ENCODE measurements at places on chromosomes 12 and 14.

GRCh38 chr12:122872815-122873361, 23.0 kb downstream of the VPS37B start:
- no peak for DNase-seq

- DNase-seq: no peak
Measured at GRCh38 chr14:95098984-95099599, 58.2 kb downstream of the DICER1 start.

GRCh38 chr12:25889185-25889584, 69.3 kb upstream of the RASSF8 start:
- DNase-seq: no peak

DNA sequence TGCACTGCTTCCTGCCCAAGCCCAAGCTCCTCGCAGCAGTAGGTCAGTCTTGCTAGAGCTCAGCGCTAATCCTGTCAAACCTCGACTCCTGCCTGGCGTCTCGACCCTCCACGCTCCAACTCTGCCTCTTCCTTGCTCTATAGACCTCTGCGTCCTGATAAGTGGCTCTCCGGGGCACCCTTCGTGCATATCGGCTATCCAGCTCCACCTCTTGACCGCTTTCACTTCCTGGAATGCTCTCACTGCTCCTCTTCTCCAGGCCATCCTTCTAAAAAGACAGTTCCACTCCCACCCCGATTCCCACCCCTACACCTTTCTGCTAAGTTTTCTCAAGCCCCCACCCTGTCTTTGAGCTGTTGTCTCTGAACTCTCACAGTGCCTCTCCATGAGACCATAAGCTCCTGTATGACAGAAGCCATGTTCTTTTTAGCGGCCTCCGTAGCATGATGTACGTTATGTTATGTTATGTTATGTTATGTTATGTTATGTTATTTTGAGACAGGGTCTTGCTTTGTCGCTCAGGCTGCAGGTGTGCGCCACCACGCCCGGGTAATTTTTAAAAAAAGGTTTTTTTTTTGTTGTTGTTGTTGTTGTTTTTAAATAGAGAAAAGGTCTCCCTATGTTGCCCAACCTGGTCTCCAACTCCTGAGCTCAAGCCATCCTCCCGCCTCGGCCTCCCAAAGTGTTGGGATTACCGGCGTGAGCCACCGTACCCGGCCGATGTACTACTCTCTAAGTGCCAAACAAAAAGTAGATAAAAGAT, 601 bp downstream of the COX14 start:
- no peak for DNase-seq

DNA sequence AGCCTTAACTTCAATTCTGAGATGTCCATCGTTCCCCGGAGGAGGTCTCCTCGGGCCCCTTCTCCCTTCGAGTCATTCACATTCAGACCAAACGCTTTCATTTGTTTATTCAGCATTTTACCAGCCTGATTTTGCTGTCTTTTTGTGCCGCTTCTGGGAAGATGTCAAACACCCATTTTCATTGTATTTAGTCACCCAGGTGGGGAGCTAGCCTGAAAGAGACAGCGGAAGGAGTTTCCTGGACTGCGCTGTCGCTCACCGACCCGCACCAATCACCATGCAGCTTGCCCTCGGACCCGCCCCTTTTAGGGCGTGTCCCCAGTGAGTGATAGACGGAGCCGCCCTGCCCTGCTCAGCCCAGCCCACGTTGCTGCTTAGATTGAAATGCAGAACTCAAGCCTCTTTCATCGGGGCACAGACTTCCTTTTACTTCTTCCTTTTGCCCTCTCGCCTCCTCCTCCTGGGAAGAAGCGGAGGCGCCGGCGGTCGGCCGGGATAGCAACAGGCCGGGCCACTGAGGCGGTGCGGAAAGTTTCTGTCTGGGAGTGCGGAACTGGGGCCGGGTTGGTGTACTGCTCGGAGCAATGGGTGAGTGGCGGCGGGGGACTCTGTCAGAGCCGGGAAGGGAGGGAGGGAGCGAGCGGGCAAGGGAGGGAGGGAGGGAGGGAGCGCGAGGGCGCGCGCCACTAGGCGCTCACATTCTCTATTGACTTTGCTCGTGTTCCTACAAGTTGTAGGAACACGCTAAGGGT, at the start of gene PAX9:
Gene PAX9 (plus strand): TSS at position 355 of the 752 bp plus-strand sequence. CDS start 230 bp downstream, at position 585.
- DNase-seq: no peak

DNA sequence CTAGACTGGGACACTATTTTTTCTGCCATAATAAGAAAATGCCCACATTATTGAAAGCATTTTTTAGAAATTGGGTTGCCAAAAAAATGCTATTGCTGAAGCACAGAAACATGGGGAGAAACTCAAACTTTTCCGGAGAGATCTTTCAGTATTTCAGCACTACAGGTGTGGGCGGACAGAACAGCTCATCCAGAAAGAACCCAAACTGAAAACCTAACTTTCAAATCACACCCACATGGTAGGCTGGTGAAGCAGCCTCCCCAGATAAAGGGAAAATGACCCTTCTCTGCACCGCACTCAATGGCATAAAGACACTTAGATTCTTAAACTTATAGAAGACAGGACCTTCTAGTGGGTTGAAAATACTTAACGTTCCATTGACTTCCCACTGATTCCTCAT, 62.3 kb upstream of the TMPO start:
- no peak for DNase-seq

DNA sequence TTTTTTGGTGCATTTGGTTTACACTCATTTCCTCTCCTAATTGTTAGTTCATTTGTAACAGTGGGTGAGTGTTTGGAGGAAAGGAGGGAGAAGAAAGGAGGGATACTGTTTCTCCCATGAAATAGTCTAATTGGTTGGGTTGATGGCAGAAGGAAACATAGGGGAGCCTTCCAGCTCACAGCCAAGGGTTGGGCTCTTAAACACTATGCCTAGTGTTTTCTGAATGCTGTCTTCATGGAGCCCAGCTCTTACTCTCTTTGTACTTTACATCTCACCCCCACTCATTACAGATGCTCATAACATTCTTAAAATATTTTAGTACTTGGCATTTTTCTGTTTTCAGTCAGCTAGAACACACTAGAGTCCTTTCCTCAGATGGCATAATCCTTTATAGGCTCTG, 38.2 kb downstream of the BAZ2A start:
- DNase-seq: no peak

DNA sequence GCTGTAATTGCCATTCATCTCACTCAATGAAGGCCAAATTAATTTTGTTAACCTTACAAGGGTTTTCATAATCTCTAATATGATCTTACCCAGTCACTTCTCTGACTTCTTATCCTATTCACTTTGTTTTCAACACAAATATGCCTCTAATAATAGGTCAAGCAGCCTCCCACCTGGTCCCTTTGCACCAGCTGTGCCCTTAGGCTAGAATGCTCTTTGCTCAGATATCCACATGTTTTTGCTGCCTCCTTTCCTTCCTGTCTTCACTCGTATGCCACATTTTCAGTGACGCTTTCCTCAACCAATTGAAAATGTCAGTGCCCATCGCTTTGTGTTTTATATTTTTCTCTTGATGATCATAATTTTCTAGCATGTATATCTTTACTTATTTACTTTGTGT, 106.4 kb upstream of the SYT10 start:
- no peak for DNase-seq

DNA sequence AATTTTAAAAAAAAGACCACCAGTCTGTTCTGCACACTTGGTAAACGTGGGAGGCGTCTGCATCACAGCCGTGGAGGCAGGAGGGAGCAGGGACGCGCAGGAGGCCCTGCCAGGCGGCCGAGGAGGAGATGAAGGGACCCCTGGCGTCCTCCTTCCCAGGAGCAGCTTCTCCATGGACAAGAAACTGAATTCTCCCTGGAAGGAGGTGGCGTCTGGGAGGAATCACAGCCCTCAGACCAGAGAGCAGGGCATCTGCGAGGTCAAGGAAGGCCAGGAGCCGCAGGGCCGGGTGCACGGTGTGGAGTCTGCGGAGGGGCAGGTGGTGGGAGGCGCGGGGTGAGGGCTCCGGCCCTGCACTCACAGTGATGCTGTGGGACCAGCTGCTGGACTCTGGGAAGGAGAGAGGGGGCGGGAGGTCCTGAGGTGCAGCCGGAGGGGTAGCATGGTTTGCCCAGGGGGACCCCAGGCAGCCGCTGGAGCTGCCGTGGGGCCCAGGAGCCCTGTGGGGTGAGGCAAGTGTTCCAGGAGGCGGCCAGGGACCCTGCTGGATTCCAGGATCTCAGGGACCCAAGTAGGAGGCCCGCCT, 73.5 kb upstream of the GALNT9 start:
- no peak for DNase-seq

DNA sequence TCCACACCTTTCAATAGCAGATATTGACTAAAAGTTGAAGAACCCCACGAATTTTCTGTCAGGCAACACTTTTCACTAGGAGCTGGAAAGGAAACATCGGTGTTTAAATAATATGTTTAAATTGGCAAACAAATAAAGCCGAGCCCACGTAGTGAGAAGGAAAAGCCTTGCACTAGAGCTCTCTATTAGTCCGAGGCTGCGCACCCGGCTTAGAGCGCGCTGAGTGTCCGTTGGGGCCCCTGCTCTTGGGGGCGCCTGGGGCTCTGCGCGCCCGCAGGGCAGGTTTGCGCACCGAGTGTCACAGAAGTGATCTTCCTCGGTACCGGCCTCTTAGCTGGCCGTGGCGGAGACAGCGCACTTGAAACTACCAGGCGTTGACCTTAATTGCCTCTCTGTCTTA, 6.4 kb downstream of the TTC6 start:
- DNase-seq: no peak

- no peak for DNase-seq
Measured at GRCh38 chr12:29212682-29213403, 63.8 kb downstream of the FAR2 start.

GRCh38 chr12:29551812-29552211, 54.3 kb upstream of the OVCH1 start:
- DNase-seq: no peak

DNA sequence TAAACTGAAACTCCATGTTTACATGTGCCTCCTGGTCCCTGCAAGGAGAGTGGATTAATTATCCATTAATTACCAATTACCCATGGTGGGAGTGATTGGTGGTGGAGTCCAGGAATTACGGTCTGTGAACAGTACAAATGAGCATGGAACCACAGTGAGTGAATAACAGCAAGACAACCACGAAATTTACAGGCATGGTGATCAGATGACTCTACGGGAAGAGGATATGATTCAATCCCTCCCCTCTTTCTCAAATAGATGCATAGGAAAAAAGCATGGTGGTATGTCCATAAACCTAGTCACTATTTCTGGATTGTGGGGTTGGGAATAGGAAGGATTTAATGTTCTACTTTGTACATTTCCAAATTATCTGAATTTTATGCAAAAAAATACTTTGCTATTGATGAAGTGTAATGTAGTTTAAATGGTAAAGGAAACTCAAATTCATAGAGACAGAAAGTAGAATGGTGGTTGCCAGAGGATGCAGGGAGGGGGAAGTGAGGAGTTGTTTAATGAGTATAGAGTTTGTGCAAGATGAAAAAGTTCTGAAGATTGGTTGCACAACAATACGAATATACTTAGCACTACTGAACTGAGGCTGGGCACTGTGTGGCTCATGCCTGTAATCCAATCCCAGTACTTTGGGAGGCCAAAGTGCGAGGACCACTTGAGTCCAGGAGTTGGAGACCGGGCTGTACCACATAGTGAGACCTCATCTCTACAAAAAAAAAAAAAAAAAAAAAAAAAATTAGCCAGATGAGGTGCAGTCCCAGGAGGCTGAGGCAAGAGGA, 41.2 kb upstream of the C12orf75 start:
- DNase-seq: no peak

DNA sequence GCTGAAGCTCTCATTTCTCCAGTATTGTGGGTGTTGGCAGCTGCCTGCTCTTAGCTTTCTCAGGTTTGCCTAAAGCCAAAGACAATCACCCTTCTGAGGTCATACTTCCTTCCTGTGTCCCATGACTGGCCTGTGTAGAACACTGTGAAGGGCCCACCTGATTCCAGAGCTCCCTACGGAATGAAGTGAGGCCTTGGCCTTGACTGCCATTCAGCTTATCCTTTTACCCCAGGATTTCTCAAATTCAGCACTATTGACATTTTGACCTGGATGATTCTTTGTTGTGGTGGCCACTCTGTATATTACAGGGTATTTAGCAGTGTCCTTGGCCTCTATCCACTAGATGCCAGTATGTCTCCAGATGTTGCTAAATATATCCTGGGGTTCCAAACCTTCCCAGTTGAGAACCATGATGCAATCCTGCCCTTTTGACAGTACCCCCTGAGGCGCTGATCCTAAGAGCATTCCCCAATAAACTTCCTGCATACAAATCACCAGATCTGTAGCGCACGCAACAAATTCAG, 112.3 kb upstream of the KRR1 start:
- DNase-seq: no peak

DNA sequence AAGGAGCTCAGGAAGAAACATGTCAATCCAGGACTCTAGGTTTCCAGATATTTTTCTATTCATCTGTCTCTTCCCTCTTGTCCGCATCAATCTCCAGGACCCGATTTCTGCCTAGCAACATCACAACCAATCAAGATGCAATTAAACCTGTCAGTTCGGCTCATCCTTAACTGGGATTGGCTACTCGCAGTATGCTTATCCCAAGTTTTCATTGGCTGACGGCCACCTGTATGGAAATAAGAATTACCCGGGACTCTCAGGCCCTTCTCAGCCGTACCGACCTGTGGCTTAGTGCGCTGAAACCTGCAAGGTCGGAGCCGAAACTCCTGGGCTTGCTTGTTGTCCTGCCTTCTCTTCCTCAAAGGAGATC, 20.4 kb upstream of the ATP5MC2 start:
- DNase-seq: no peak

GRCh38 chr12:71900091-71900490, 38.6 kb upstream of the TPH2 start:
- no peak for DNase-seq

GRCh38 chr14:92317511-92317910, 5.5 kb upstream of the SLC24A4 start:
- DNase-seq: no peak

- no peak for DNase-seq
Measured at GRCh38 chr12:129871991-129872972, 31.5 kb downstream of the TMEM132D start.

DNA sequence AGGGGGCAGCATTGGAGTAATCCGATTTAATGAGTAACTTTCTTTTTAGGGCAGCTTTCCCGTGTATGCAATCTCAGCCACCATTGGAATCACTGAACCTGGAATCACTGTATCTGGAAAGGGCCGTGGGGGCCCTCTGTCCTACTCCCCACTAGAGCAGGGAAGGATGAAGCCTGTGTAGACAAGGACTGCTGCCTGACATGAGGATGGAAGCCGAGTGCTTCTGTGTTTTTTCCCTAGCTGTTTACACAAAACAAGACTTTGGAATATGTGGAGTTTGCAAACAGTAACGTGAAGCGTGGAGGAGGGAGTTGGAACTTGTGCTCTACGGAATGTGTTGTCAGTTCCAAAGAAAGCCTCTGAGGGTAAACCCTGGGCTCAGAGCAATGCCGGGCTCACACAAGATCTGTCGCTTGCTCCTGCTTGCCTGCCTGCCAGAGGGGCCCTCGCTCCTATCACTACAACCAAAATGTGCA, 32.4 kb upstream of the HDAC7 start:
- DNase-seq: no peak

GRCh38 chr12:105852496-105852895, 286.3 kb downstream of the NUAK1 start:
- no peak for DNase-seq

- DNase-seq: no peak
Measured at GRCh38 chr14:100472094-100472455, 115.1 kb downstream of the BEGAIN start.

- no peak for DNase-seq
Measured at GRCh38 chr12:59414051-59414450, 181.8 kb upstream of the SLC16A7 start.

Data from natural killer cell treated with Interleukin-12 subunit alpha and Interleukin-12 subunit beta and Interleukin-15 and Interleukin-18, amount 100 ng/mL, for 72 hours (primary cell).